Neural crest cell (in vitro differentiated cells): ENCODE measurements at places on chromosomes 3 and 15.

- DNase-seq: peak; percentile 39
These were observed 47.4 kb upstream of the CRTC3 start for GRCh38 chr15:90482124-90483011.

DNA sequence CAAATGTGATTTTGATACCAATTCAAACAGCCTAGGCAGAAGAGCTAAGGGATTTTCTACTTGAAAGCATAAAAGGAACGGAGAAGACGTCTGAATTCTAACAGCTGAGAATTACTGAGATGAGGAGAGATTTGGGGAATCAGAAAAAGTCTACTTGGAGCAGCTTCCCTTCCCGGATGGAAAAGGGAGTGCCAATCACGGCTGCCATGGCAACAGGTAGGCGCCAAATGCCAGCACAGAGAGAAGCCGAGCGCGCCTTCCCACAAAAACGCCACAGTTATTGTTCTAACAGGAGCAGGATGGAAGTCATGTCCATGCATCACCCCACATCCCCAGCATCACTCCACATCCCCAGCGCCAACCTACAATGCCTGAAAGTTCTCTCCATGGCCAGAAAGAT, 63.5 kb upstream of the PRR20G start:
- DNase-seq: no peak

- no peak for DNase-seq
These were observed 16.9 kb downstream of the POPDC2 start for GRCh38 chr3:119643528-119643927.

GRCh38 chr15:25177955-25178801, 223.4 kb downstream of the SNRPN start:
- DNase-seq: no peak

- no peak for DNase-seq
These were observed 3.1 kb upstream of the TWF2 start for GRCh38 chr3:52242039-52242438.

DNA sequence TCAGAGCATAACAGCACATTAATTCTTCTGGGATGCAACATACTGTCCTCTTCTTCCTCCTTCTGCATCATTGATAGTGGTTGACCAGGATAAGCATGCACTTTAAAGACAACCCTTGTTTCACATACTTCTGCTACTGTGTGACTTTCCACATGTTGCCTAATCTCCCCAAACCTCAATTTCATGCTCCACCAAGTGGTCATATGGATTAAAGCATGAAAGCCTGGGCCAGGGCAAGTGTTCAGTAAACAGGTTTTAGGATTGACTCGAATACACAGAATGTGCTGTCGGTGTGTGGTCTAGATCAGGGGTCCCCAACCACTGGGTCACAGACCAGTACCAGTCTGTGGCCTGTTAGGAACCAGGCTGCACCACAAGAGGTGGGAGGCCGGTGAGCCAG, 22.5 kb upstream of the BFSP2 start:
- DNase-seq: no peak

DNA sequence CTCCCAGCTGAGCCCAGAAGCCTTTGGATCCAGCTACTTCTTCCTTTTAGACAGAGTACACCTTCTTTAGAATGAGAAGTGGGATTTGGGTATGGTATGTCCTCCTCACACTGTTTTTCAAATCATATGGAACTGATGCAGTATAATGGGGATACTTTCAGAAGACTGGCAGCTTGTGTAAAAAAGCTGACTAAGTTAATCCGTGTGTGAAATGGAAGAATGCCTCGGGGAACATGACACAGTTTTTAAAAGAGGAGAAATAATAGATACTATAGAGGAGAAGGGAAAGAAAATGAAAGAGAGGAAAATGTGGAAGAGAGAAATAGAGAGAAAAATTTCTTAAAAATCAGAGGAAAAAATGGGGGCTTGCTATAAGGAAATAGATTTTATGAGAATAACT, 47.7 kb downstream of the TUSC7 start:
- DNase-seq: no peak

- DNase-seq: no peak
These were observed 2.2 kb upstream of the KPNA1 start for GRCh38 chr3:122516846-122517360.

GRCh38 chr3:16448639-16449070, 64.8 kb downstream of the RFTN1 start:
- no peak for DNase-seq

GRCh38 chr3:188979669-188980310, 192.0 kb upstream of the TPRG1 start:
- no peak for DNase-seq

DNA sequence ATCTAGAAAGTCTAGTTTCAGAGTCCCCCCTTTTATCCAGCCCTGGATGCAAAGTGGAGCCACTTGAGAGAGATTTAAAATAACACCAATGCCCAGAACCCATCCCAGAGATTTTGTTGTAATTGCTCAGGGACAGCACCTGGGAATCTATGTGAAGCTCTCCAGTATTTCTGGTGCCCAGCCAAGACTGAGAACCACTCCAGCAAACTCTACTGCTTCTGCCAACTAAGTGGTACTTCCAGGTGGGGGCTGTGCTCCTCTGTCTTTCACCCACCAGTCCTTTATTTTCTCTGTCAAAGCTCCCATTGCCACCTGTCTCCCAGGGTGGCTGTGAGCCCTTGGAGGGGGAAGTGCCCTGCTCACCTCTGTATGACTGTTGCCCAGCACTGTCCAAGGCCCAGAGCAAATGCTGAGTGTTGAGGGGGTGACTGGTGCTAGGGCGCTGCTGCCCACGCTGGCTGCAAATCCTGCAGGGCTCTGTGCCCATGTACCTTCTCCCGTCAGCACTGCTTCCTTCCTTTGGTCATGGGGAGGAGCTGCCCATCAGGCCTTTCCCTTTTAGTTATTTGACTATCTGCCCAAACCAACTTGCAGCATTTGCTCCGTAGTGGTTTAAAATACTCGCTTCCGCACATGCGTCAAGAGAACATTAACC, 9.4 kb downstream of the CLSTN2 start:
- no peak for DNase-seq

- DNase-seq: peak; percentile 5
These were observed 773 bp downstream of the ANKRD28 start for GRCh38 chr3:15796771-15797641.

- no peak for DNase-seq
These were observed 8.2 kb downstream of the RUBCN start for GRCh38 chr3:197728487-197728886.

DNA sequence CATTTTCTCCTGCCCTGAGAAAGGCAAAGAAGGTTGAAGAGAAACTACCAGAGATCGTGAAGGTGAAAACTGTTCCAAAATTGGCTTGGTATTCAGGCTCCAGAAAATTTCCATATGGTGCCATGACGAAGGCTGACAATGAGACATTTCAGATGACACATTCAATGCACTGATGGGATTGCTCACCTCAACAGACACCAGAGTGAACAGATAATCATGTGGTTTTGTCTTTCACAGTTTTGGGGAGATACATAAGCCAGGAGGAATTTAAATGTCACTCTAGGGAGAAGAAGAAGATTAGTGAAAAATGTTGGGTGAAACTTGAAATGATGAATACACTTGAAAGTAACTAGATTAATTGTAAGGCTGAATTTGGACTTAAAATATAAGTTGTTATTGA, 339.7 kb upstream of the EPHA3 start:
- DNase-seq: no peak

- DNase-seq: no peak
These were observed 6.7 kb downstream of the CCR5AS start for GRCh38 chr3:46400000-46400734.

- DNase-seq: no peak
These were observed 461.9 kb upstream of the ONECUT1 start for GRCh38 chr15:53251996-53252395.

- no peak for DNase-seq
These were observed 2.5 kb downstream of the SNTN start for GRCh38 chr3:63654931-63655330.

- no peak for DNase-seq
These were observed 45.8 kb upstream of the SEC13 start for GRCh38 chr3:10366651-10367101.

GRCh38 chr15:34279368-34279767, 54.6 kb downstream of the EMC4 start:
- no peak for DNase-seq

GRCh38 chr15:78533331-78533730, 6.9 kb upstream of the PSMA4 start:
- DNase-seq: no peak

- DNase-seq: no peak
These were observed 94.7 kb downstream of the LINGO1 start for GRCh38 chr15:77538027-77538451.

DNA sequence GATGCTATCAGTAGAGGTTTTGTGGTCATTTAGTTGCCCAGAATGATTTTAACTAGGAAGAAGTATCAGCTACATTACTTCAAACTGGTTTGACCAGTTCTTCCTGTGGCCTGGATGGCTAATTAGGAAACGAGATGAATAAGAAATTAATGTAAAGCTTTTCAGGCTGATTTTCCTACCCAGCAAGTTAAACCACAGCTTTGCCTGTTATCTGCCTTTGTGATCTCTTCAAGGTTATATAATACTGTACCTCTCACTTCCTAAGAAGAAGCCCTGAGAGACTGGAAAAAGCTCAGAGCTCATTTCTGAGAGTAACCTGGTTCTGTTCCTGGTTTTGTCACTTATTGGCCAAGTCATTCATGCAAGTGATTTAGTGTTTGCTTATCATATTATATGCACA, 782.2 kb upstream of the GOLIM4 start:
- no peak for DNase-seq

GRCh38 chr3:193560870-193561269, 6.2 kb upstream of the ATP13A4 start:
- no peak for DNase-seq

DNA sequence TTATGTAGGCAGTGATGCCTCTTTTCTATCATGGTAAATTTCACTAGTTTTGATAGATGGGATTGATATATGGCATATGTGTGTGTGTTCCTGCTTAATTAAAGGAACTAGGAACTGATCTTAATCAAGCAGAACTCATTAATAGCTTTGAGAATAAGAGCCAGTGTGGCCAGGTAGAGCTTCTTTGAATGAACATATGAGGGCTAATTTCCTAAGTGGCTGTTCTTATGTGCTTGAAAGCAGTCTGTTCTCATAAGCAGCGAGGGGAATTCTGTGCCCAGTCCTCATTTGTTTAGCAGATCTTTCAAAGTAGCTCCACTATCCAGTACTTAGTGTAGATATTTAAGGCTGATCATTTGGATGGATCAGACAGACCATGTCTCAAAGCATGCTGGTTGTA, 164.2 kb downstream of the GABRG3 start:
- no peak for DNase-seq

DNA sequence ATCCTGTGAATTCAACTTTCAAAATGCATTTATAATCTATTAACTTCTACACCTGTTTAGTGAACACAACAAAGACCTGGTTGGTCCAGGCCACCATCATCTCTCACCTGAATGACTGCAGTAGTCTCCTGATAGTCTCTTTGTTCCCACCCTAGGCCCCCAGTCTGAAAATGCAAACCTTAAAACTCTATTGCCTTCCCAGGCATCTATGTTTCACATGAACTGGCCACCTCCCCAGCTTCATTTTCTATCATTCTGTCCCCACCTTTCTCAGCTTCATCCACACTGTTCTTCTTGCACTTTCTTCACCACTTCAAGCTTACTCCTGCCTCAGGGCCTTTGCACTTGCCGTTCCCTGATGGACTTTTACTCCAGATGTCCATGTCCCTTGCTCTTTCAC, 45.0 kb downstream of the CLSTN2 start:
- DNase-seq: no peak

DNA sequence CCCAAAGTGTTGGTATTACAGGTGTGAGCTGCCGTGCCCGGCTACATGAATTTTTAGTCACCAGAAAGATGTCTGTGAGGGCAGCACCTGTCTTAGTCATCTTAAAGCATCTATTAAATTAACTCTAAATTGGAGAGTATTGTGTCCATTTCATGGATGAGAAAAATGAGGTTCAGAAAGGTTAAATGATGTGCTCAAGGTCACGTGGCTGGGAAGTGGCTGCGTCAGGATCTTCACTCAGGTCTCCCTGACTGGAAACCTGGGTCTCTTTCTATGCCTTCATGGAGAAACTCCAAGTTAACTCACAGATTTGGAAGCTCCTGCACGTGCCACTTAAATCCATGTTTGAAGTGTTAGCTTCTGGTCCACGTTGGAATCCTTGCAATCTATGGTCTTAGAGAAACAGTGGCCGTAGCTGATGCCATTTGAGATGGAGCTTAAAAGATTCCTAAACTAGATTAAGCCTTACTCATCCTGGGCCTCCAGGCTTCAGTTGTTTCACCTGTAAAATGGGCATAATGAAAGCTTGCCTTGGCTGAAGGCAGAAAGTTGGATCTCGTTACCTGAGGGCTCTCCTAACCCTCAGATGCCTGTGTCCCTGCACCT, 5.2 kb upstream of the TMEM40 start:
- DNase-seq: no peak

GRCh38 chr3:127212231-127212630, 19.3 kb downstream of the PRR23E start:
- DNase-seq: no peak

GRCh38 chr3:81958972-81959640, 197.7 kb upstream of the GBE1 start:
- no peak for DNase-seq

GRCh38 chr15:100721758-100722550, 119.6 kb downstream of the ASB7 start:
- DNase-seq: no peak
